ENCODE measurements at places on chromosomes 3 and 15.

DNA sequence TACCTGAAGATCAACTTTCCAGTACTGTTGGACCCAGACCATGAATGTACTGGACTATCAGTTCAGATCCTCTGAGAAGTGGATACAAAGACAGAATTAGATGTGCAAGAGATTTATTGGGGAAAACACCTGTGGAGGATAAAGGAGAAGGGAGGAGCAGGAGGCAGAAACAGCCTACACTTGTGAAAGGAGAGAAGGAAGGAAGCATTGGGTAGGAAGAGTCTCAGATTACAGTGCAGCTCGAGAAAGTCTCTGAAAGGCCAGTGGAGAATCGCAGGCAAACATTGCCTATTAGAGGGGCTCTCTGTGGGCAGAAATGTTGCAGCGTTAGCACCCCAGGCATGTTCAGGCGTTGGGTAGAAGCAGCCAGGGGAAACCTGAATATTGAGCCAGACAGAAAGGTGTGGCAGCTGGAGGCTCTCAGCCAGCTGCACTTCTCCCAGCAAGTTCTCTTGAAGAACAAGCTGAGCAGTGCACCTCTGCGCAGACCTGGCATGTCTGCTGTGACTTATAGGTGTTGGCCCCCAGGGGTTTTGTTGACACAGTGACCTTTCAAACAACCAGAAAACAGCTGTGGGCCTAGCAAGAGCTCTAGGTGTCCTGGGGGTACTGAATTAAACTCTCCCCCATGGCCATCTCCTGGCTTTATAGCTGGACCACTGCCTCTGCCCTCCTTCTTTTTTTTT is 7.0 kb downstream of the CHST14 start:
- no peak for DNase-seq

GRCh38 chr15:70954171-70954570 is 61.5 kb downstream of the LRRC49 start:
- DNase-seq, result no peak

- DNase-seq, result no peak
Measured at GRCh38 chr3:23743141-23743784, 62.5 kb upstream of the UBE2E1 start.

GRCh38 chr3:178517665-178518334 is 18.4 kb upstream of the KCNMB2 start:
- no peak for DNase-seq

DNA sequence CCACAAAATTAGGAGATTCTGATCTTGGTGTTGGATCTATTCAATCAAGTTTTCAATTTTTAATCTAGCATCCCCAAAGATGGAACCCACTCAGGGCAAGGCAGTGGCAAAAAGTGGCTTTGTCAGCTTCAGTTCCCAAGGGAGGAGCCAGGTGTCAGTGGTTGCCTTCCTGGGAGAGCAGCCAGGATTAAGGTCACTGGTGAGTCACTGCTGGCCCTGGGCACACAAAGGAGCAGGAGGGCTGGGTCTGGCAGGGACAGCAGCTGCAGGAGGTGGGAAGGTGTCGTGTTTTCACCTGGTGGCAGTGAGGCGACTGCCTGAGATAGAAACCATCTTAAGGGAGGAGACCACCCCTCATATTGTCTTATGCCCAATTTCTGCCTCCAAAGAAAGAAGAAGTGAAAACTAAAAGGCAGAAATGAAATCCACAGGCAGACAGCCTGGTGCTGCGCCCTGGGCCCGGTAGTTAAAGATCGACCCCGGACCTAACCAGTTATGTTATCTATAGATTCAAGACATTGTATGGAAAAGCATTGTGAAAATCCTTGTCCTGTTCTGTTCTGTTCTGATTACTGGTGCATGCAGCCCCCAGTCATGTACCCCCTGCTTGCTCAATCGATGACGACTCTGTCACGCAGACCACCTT is 5.9 kb upstream of the KLHL25 start:
- no peak for DNase-seq

GRCh38 chr15:89058876-89059405 is 29.3 kb upstream of the ABHD2 start:
- DNase-seq, result no peak

- no peak for DNase-seq
Measured at GRCh38 chr15:48046813-48047438, 73.9 kb upstream of the SLC24A5 start.

DNA sequence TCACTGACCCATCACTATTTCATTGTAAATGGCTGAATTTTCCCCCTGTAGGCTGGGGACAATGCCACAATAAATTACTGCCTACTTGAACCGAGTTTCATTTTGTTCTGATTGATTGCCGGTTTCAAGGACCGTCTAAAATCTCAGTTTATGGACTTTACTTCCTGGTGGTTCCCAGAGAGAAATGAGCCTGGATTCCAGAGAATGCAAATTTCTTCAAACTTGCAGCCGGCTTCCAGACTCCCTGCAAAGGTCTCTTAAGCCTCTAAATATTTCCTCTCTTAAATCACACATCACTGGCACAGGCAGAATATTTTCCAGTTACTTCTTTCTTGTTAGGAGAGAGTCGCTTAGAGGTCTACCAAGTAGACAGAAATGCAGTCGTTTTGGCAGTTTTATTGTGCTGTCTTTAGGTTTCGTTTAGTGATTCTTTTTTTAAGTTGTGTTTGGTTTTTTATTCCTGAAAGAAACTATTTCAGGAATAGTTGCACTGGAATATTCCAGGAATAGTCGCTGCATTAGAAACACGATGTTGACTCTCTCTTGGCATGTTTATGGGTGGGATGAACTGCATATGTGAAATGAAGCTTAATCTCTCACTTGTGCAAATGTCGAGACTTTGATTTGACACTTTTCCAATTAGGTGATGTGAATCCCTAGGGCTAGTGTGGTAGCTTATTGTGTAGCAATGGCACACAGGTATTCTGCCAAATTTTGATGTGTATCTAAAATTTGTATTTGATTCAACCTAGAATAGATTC is 284.1 kb upstream of the NR2E3 start:
- DNase-seq, result no peak

GRCh38 chr3:18069568-18069967 is 327.1 kb upstream of the TBC1D5 start:
- DNase-seq, result no peak

DNA sequence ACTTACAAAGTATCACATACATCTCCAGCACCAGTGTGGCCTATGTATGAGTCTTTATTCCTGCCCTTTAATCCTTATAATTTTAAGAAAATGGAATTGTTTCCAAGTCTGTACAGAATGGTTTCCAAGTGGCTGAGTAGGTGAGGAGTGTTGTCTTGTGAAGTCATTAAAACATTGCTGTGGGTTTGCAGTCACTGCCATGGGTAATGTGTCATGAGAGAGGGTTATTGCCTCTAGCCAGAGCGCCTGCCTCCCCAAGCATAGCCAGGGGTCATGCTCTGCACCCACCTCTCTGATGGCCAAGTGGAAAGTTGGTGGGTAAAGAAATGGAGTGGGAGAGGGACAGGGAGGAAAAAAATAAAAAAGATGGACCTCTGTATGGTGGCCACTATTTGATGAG is 25.3 kb downstream of the TRAK1 start:
- DNase-seq, result no peak

- DNase-seq, result no peak
Measured at GRCh38 chr3:113250566-113250965, 39.2 kb downstream of the BOC start.

- no peak for DNase-seq
Measured at GRCh38 chr3:74824366-74824765, 209.9 kb upstream of the CNTN3 start.

DNA sequence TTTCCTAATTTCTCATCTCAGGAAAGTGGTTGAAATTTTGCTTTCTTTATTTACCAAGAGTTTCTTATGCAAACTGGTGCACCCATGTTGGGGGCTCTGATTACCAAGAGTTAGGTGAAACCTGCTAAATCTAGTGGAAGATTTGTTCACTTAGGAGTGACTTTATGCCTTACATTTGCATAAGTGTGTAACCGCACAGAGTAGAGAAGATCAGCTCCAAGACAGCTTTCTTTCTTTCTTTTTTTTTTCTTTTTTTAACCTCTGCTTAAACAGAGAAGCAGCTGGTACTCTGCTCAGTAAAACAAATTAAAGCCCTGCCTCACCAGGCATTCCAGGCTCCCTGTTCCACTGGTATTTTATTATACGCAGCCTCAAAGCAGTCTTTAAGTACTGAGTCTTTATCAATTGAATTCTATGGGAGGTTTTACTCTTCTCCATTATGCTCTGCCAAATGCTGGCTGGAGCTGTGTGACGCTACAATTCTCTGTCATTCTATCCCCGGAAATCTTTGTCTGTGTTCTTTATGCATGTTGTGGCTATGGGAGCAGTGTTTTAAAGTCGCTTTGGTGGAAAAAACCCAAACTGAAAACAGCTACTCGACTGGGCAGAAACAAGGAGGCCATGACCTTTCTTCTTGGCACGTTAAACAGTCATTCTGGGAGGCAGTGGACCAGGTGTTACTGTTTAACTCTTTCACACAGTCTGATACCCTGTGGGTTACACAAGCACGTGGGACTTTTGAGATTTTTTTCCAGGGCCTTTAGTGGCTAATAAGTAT is 55.2 kb upstream of the GBE1 start:
- DNase-seq, result no peak

- DNase-seq, result no peak
Measured at GRCh38 chr3:177262396-177262795, 65.1 kb upstream of the TBL1XR1 start.

GRCh38 chr3:134375582-134376384 is 1.5 kb upstream of the AMOTL2 start:
- DNase-seq, result no peak

DNA sequence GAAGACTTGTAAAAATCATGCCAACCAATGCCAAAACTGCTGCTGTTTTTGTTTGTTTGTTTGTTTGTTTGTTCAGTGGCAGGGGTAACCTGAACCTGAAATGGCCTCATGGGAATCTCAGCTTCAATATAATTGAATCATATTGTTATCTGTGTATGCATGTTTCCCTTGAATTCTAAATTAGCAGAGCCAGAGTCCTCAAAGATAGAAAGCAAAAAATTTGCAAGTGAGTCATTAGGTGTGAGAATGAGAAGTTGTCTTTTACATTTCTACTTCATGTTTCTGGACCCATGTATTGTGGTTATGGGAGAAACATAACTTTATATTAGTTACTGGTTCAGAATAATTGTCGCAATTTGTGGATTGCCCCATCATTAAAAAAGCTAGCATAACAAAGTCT is 249.2 kb downstream of the DOCK3 start:
- DNase-seq, result no peak

DNA sequence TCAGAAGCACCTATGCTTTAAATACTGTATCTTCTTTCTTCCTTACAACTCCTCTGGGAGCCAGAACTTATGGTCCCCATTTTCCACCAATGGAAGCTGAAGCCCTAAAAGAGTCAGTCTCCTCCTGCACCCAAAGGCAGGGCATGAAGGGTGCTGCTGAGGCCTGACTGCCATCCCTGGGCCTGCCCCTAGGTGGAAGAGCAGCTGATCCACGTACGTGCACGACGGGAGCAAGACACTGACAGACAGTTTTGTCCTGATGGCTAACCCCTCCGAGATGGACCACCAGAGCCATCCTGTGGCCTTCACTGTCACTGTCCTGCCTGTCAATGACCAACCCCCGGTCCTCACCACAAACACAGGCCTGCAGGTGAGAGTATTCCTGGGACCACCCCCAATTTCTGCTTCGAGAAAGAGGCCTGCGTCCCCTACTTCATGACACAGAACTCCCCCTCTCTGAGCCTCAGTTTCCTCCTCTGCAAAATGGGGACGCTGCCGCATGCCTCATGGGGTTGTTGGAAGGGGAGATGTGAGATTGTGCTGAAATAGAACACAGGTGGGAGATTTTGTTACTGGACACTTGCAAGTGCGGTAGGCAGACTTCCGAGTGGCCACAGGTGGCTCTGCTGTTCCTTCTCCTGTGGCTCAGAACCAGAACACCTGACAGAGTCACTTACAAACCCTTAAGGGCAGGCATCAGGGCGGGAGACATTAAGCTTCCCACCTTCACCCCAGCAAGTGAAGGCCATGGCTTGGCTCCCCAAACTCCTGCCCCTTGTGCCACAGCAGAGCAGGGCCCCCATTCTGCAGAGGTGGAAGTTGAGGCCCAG is 175.4 kb downstream of the TBC1D2B start:
- DNase-seq, result no peak
